SJCRH30 (cell line): ENCODE measurements at places on chromosomes 2 and 18.

DNA sequence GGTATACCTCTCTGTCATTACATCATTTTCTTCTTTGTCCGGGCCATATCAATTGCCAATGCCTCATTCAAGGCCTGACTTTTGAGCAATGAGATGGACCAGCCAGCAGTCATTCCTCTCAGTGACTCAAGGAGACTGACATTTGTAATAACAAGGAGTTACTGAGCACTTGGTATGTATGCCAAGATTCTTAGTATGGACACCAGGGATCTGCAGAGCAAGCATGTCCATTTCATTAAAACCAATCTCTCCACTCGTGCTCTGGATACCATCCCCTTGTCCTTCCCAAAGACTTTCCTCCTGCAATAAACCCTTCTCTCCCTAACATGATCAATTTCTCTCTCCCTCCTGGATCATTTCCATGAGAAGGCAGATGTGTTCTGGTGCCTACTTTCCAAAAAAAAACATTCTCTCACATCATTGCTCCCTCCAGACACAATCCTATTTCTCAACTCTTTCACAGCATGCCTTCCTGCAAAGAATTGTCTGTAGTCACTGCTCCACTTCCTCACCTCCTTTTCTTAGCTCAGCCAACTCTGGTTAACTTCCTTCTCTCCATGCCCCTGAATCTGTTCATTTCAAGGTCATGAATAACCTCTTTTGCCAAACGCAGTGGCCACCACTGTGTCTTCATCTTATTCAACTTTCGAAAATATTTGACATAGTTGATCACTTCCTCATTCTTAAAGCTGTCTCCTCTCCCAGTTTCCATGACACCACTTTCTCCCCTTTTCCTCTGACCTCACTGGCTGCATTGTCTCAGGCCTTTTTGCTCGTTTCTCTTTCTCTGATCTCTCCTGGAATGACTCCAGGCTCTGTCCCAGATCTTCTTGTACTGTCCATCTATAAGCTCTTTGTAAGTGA is 102.8 kb upstream of the CYP1B1 start:
- no peak for DNase-seq

- no peak for DNase-seq
These were observed 1.0 kb downstream of the DNPEP start for GRCh38 chr2:219386532-219387280.

DNA sequence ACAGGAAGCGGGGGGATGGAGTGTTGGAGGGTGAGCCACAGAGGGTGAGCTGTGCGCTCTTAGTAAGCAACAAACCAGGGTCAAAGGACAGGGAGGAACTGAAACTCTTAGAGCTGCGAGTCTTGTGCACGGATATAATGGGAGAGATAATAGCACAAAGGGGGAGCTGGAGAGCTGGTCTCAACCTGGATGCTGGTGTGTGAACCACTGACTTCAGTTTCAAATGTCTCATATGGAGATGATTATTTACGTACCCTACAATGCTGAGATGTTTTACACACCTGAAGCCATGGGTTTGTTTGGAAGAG is 35.9 kb downstream of the PTGR3 start:
- DNase-seq: peak; percentile 13

- no peak for DNase-seq
These were observed 566.0 kb downstream of the NR4A2 start for GRCh38 chr2:155766342-155767115.

GRCh38 chr2:215712871-215713790 is 277.3 kb upstream of the FN1 start:
- DNase-seq: no peak
